ENCODE measurements at places on chromosomes 7 and 10.

GRCh38 chr10:62657244-62657835 lies 147.2 kb upstream of the ADO start:
- DNase-seq, result no peak

GRCh38 chr7:4794591-4795350 lies 19.3 kb downstream of the AP5Z1 start:
- no peak for DNase-seq

DNA sequence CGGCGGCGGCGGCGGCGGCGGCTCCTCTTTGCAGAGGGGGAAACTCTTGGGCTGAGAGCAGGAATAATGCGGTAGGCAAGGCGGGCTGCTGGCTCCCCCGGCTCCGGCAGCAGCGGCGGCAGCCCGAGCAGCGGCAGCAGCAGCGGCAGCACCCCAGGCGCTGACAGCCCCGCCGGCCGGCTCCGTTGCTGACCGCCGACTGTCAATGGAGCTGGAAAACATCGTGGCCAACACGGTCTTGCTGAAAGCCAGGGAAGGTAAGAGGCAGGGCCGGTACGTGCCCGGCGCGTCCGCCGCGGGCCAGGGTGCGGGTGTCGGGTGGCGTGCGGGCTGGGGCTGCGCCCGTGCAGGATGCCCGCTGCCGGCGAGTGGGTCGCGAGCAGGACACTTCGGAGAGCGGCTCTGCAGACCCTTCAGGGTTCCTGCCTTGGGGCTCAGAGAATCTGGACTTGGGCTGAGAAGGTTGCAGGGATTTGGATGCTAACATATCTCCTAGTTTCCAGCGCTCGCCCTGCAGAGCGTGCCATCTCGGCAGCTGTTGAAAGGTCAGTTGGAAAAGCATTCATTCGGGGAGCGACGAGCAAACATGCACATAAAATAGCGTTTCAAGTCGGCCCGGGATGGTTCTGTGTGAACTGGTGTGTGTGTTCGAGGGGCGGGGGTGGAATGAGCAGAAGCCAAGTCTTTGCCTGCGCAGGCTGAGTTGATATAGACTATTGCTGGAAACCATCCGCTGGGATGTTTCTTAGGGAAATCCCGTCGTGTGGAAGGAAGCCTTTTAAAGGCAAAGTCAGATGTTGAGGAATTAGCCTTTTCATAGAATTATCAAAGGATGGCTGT lies 562 bp downstream of the GRK5 start:
- no peak for DNase-seq

- DNase-seq, result no peak
Observed at GRCh38 chr10:84292502-84292901, 35.9 kb upstream of the CCSER2 start.

DNA sequence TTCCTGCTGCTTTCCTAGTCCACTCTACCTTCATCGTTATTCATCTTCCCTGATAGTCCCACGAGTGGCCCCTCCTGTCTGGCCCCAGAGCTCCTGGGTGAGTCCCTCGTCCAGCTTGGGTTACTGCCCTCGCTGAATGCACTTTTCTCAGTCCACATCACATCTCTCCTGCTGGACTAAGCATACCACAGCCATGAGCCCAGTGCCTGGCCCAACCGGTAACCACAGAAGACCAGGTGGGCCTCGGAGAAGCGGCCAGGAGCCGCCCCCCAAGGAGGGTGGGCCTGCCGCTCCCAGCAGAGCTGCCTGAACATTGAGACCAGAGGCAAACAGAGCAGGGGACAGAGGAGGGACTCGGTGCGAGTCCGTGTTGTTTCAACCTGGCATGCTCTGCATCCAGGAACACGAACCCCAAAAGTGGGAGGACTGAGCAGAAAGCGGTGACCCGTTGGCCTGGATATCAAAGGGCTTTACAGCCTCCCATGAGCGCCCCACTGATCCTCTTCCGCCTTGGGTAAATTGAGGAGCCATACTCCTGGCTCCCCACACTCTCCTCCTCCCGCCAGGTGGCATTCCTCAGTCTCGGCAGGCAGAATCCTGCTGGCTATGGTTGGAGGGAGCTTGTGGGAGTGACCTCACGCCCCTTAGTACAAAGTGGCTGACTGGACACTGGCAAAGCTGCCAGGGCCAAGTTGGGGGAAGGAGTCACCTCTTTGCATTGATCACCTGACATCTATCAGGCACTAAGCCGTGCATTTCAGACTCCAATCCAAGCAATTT lies 13.3 kb downstream of the TMEM72 start:
- DNase-seq, result no peak

DNA sequence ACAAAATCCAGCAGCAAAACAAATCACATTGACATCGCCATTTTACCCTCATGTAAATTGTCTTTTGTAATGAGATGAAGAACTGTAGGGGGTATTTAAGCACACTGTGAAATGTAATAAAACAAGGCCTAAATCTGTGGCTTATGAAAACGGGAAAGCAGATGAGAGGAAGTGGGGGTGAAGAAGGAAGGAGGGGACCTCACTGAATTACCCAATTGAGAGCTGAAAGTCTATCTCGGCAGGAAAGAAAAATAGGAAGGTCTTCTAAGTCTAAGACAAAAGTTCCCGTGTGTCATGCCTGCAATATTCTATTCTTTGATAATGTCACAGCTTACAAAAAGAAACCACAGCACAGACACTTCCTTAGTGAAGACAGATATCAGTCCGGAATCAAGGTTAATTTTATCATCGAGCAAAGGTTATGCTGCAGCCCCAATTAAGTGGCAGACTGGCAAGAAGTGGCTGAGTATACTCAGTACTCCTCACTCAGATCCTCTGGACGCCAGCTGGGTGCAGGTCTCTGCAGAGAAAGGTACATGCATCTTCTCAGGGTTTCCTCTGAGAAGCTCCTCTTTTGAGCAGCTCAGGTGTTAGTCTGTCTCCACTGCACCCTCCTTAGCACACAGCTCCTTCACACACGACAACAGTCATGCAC lies 239.7 kb downstream of the FANK1 start:
- no peak for DNase-seq

DNA sequence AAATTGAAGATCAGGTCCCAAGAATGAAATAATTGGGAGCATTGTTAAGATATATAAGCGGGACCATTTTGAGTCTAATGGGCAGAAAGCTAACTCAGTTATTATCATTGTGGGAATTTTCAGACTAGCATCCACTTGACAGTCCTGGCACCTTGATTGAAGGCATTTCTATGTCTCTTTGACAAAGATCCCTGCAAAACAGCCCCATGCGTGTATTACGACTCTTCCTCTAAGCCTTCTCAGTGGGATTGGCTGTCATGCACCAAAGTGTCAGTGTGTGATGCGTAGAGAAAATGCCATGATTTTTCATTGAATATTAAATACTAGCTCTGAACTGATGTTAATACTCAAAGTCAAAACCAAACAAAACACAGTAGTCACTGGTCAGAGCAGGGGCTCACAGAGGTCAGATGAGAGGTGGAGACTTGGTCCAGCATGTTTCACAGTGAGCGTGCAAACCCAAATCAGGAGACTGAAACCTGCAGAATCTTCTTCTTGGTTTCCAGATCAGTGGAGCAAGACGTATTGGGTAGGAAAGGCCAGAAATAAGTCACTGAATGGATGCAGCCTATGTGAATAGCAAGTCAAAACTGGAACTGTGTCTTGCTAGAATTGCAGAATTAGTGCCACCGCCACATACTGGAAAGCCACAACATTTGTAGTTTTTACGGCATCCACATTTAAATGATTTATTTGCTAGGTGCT lies 303.6 kb upstream of the AKR1E2 start:
- no peak for DNase-seq

GRCh38 chr10:46285966-46286620 lies 704 bp upstream of the ANTXRL start:
- no peak for DNase-seq

GRCh38 chr7:79241288-79242060 lies 212.0 kb downstream of the MAGI2 start:
- no peak for DNase-seq

GRCh38 chr10:30705625-30706149 lies 76.1 kb upstream of the LYZL2 start:
- DNase-seq, result no peak

GRCh38 chr10:33509231-33509831 lies 174.9 kb upstream of the NRP1 start:
- DNase-seq, result no peak

- DNase-seq, result no peak
Observed at GRCh38 chr7:111953611-111954010, 252.6 kb downstream of the DOCK4 start.

- no peak for DNase-seq
Observed at GRCh38 chr7:43756368-43757072, 2.0 kb upstream of the BLVRA start.

GRCh38 chr7:150307904-150308303 lies 15.3 kb upstream of the LRRC61 start:
- no peak for DNase-seq

DNA sequence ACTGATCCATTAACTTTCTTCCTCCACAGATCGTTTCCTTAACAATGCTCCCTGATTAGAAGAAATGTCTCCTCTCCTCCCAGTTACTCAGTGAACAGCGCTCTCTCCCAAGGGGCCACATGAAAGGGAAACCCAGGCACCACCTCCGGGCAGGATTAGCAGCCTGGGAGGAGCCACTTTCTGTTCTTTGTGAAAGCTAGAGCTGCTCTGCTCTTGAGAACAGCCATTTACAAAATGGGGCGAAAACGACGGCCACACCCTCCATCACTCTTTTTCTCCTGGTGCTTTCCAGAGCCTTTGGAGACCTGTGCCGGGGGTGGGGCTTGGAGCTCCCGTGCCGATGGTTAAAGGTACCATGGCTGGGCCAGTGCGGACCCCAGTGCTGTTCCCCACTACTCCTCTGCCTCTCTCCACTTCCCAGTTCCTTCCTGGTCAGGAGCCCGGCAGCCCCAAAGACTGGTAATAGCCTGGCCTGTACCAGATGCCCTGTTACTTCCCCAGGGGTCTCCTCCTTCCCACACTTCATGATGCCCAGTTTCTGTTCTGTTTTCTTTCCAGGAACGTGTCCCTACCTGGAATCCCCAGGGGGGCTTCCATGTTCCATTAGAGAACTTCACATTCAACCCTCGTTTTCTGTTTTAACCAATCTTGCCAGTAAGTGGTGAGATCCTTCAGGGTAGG lies 402.9 kb upstream of the GALNT17 start:
- DNase-seq, result no peak

DNA sequence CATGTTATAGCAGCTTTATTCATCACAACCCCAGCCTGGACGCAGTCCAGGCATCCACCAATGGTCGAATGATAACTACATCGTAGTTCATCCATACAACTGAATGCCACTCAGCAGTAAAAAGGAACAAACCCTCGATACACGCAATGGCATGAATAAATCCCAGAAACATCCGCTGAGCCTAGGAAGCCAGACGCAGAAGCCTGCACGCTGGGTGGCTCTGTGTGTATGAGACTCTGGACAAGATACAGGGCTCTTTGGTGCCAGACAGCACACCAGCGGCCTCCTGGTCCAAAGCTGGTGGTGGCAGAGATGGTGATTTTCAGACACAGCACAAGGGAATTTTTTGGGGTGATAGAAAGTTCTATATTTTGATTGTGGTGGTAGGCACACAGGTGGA lies 10.0 kb upstream of the CRYGN start:
- DNase-seq, result no peak

- no peak for DNase-seq
Observed at GRCh38 chr7:2666588-2667250, 21.3 kb upstream of the AMZ1 start.

DNA sequence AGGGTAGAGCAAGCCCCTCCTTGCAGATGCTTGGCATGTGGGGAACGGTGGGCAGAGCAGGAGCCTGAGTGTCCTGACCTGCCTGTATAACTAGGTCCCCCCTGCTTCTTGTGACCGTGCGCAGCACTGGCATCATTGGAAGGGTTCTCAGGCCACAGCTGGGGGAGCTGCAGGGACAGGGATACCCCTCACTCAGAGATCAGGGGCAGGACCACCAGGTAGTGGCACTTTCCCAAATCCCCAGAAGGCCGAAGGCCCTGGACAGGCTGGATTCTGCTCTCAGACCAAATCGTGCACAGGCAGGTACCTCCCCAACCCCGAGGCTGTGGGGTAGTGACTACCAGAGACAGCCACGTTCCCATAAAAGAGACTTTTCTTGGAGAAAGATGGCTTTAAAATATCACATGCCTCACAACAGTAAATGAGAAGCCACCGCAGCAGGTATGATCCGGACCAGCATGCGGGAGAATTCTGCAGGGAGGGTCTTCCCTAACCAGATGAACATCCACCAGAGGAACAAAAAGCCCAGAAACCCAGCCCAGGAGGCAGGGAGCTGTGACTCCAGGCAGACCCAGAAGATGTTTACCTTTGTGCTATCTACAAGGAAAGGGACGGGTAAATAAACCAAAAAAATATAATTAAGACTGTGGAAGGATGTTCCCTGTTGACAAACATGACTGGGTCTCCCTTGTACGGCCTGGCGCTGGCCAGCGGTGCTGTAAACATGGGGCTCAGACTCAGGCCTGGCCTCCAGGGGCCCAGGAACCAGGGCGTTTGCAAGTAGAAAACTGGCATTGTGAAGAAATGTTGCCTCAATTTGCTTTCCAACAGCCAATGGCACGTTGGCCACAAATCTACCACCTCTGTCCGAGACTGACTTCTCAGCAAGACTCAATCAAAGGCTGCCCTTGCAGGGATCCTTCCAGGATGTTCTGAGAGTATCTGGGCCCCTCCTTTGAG lies 180.0 kb downstream of the TNS3 start:
- DNase-seq, result no peak

GRCh38 chr7:130758429-130759056 lies 24.5 kb upstream of the KLF14 start:
- no peak for DNase-seq

DNA sequence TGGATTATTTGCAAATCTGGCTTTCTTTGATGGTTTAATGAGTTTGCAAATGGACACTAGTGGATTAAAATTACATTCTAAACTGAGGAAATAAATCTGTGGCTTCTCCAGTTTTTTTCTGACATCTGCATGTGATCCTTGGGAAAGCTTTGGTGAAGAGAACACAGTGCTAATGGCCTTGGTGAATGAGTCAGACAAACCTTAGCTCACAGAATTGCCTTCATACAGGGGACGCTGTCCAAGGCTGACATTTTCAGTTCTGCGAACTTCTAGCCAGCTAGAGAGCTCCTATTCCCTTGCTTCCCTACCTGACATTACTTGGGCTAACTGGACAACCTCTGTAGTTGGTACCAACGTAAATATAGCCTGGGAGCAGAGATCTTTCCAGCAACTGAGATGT lies 21.2 kb downstream of the BMPER start:
- no peak for DNase-seq

DNA sequence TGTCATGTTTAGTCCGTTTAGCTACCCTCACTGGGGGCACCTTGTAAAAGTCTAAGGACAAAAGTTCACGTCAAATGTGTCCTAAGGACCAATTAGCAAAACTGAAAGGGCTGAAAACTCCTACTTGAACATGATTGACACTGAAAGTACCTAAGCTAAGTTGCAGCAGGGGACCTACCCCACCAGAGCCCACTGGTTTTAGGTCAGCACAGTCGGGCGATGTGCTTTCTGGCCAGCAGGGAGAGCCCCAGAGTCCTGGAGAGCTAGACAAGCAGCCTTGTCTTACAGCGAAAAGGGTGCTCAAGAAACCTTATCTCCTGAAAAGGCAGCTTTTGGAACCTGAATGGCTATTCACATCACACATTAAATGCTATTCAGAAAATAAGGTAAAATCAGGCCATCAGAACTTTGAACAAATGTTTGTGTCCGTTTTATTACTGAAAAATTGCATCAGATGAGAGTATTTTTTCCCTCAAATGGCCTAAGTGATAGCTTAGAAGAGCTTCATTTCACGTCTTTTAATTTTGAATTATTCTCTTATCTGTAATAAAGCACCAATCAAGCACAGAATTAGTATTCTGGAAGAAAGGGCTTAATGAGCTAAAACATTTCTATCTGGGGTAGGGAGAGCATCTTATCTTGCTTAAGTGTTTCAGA lies 52.2 kb upstream of the MKI67 start:
- no peak for DNase-seq

GRCh38 chr10:37704566-37704965 lies 152.8 kb downstream of the ZNF248 start:
- DNase-seq, result no peak

GRCh38 chr10:114402871-114403540 lies 1.3 kb downstream of the AFAP1L2 start:
- no peak for DNase-seq

All from stimulated activated CD8-positive, alpha-beta memory T cell treated with anti-CD3 and anti-CD28 coated beads, Interleukin-4, amount 100 ng/mL, for 4 hours (primary cell).